MG63 (cell line): ENCODE measurements at places on chromosomes 7 and 10. TPM values are rescaled to one million over a fixed set of nuclear protein-coding genes. Genes with fewer than 3 reads are reported as not detected.
A peak's percentile ranks its signal among the peaks of the same experiment; 100 is the strongest.

- DNase-seq: peak; percentile 23
Measured at GRCh38 chr7:22137466-22137865, 191.8 kb upstream of the CDCA7L start.

GRCh38 chr7:85000735-85001350 lies 186.0 kb downstream of the SEMA3D start:
- peak; percentile 22 for DNase-seq

PDZD7 gene
- 1.4 and 2.5 TPM in 2 replicates for total RNA-seq

GRCh38 chr7:94249631-94250030 lies 145.1 kb upstream of the COL1A2 start:
- DNase-seq: no peak

NOC3L gene
- total RNA-seq: 43.1 and 56.0 TPM in 2 replicates

- peak; percentile 56 for DNase-seq
Measured at GRCh38 chr7:30028749-30029635, 780 bp downstream of the PLEKHA8 start.

MRC1 gene
- not detected in 2 replicates for total RNA-seq

GRCh38 chr10:93921338-93921737 lies 27.6 kb downstream of the SLC35G1 start:
- DNase-seq: no peak

DNA sequence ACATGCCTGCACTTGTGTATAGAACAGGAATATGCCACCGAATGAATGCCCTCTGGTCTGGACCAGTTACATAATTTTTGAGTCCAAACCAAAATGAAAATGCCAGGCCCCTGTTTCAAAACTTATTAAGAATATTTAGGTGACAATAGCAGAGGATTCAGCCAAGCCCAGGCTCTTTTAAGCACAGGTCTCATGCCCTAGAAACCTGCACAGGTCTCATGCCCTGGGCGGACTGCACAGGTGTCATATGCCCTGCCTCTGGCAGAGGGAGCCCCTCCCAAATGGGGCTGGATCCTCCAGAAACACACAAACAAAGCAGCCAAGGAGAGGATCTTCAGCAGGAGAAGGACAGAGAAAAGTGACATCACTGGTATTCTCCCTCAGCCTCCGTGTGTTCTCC lies 605.4 kb upstream of the NRP1 start:
- DNase-seq: no peak

TEX36 gene
- not detected in 2 replicates for total RNA-seq

DNA sequence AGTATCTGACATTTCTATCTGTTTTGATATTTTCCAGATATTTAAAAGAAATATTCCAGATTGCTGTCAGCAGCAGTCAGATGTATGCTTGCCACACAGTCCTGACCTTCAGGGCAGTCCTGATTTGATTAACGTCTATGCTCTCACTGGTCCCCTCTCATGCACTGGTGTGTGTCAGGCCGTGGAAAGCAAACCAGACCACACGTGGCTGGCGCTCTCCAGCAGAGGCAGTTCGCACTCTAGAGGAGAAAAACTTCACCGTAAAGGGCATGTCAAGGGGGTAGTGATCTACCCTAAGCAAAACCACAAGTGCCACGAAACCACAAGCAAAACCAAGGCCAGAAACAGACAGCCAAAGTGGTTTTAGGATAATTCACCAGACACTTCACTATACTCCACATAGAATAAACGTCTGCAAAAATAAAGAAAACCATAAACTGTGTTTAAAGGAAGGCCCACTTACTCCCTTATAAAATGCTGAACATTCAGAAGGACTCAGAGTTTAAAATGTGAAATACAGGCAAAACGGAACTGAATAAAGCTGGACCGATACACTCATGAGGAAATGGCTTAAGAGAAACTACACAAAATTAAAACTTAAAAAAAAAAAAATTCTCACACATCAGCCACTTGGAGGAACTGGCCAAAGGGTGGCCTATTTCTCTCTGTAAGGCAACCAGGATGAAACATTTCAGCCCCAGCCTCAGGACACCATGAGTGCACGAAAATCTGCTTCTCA lies 26.4 kb downstream of the PARP12 start:
- DNase-seq: no peak

DNA sequence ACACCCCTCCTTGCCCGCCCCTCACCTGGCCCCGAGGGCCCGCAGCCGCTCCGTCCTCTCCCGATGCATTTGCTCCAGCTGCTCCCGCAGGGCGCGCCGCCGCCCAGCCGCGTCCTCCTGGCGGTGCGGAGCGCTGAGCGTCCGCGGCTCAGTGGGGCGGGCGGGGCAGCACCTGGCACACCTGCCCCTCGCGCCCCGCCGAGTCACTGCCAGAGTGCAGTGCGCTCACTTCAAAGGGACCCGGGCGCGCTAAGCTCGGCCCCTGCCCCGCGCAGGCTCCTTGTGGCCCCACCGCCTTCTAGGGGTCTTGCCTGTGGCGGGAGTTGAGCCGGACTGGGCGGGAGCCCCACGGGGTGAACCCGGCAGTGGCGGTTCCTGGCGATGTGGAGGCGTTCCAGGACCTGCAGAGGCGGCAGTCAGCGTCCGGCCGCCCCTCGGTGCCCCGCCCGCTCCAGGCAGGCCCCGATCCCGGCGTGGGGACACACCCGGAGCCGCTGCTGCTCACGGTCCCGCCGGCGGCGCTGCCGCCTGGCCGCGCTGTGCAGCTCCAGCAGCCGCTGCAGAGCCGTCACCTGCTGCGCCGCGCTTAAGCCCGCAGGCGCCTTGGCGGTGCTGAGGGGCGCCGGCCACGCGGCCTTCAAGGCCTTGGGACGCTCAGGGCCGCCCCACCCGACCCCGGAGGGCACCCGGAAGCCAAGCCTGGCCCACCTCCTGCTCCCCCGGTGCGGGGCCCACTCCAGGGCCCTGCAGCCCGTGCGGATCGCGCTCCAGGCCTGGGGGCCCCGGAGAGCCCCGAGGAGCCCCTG lies 6.7 kb downstream of the ATP6V1F start:
- DNase-seq: no peak

DNA sequence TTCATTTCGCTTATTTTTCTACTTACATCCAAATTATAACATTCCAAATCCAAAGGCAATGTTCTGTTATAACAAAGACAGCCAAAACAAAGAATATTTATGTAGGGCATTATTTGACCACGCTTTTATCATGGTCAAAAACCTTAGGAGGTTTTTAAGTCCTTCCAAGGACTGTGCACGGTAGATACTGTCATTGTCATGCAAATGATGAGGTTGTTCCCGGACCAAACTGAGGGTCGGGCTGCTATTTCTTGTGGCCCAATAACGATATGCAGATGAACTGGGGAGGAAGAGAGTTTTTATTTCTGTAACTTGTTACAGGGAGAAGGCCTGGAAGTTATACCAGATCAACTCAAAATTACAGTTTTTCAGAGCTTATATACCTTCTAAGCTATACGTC lies 56.6 kb upstream of the STEAP4 start:
- no peak for DNase-seq

PRKAG2 gene
- total RNA-seq: 15.2 and 17.7 TPM in 2 replicates

HOXA1 gene
- 0.27 and 1.1 TPM in 2 replicates for total RNA-seq

DNA sequence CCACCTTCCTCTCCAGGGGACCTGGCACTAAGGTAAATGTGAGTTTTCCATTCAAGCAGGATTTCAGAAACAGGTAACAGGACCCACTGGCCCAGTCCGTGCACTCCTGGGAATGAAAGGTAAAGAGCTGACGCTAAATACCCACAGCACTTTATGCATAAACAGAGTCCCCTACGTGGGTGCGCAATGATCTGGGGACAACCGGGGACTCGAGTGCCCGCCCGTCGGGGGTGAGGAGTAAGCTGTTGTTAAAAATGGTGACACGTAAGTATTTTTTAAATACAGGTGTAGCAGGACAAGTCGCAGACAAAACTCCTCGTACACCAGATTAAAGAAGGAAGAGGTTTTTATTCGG lies 47.2 kb upstream of the PPP2R2D start:
- no peak for DNase-seq

DNA sequence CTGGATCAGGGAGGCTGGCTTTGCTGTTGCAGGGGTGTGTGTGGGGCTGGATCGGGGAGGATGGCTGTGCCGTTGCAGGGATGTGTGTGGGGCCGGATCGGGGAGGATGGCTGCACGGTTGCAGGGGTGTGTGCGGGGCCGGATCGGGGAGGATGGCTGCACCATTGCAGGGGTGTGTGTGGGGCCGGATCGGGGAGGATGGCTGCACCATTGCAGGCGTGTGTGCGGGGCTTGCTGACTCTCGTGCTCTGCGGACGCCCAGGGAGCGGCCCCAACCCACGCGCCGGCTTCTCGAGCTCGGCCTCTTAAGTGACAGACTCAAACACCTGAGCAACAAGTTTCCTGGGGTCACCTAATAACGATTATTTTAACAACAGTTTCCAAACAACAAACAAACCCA lies 518.2 kb downstream of the DNAJB6 start:
- DNase-seq: no peak

VIPR2 gene
- not detected in 2 replicates for total RNA-seq

CYP3A4 gene
- not detected in 2 replicates for total RNA-seq

- no peak for DNase-seq
Measured at GRCh38 chr7:128123291-128124037, 92.2 kb upstream of the LRRC4 start.

ZNF425 gene
- total RNA-seq: 1.2 and 1.9 TPM in 2 replicates

EPO gene
- not detected in 2 replicates for total RNA-seq

DNA sequence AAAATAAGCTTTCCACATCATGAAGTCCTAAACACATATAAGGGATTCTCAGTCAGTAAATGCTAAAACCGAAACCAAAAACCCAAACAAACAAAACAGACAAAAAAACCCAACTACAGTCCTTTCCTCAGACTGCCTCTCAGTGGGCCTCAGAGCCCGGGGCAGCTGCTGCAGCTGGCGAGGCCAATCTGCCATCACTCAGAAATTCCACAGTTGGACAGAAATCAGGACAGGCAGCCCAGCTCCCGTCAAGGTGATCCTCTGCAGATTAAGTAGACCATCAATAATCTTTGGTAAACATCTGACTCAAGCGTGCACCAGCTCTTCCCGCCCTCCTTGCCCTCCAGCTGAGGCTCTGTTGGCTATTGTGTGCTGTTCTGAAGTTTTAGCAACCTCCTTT lies 142.2 kb downstream of the ATXN7L1 start:
- DNase-seq: no peak

- peak; percentile 13 for DNase-seq
Measured at GRCh38 chr10:109504401-109504800, 418.9 kb downstream of the XPNPEP1 start.

GRCh38 chr7:146635205-146636032 lies 518.8 kb downstream of the CNTNAP2 start:
- DNase-seq: no peak

PLCE1 gene
- 1.5 and 3.9 TPM in 2 replicates for total RNA-seq

DNA sequence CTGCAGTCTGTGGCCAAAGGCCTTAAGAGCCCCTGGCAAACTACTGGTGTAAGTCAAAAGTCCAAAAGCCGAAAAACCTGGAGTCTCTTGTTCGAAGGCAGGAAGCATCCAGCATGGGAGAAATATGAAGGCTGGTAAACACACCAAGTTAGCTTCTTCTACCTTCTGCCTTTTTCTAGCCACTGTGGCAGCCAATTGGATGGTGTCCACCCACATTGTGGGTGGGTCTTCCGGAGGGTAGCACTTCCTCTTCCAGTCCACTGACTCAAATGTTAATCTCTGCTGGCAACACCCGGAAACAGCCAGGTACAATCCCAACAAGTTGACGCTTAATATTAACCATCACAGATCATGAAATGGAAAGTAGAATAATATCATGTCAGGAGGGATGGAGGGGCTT lies 827.6 kb downstream of the SORCS1 start:
- no peak for DNase-seq

DNA sequence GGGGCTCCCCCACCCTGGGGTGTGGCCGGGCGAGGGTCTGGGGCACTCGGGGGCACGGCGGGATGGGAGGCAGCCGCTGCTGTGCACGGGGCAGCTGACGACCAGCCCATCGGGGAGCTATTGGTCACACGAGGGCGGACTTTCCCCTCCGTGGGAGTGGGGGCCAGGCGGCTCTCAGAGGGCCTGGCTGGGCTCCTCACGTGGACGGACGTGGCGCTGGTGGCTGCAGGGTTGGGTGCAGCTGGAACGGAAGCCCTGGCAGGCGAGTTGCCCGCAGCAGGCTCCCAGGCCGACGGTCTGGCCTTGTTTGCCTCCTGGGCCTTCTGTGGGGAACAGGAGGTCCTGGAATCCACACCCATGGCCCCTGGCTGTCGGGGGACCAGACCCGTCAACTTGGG lies 14.3 kb downstream of the MICALL2 start:
- DNase-seq: no peak

DNA sequence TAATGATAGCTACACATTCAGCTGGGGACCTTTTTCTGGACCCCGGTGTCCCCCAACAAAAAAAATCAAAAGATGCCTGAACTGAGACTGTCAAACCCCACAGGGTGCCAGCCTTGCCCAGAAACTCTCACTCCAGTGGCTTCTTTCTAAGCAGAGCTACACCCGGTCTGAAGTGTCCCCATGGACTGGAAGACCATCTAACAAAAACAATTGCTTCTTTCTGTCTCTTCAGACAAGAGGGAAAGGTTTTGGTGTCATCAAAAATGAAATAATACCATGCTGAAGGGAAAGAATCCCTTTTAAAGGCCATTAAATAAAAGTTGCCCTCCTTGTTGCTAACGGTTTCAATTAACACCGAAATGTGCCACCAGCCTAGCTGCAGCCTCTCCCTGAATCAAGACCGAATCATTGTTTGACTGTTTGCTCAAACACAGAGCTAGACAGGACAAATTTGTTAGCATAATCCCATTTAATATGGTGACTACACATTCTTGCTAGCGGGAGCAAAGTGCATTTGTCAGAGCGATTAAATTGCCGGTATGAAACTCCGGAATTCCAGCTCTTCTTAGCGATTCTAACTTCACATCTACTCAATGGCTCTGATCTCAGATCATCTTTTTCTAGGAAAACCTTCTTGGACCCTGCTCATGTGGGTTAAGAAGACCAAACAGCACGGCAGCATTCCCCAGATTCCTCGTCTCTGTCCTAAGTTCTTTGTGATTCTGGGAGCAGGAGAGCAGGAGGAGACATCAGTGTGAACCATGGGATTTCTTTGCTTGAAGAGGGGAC lies 397.5 kb upstream of the PRKCQ start:
- DNase-seq: no peak

DNA sequence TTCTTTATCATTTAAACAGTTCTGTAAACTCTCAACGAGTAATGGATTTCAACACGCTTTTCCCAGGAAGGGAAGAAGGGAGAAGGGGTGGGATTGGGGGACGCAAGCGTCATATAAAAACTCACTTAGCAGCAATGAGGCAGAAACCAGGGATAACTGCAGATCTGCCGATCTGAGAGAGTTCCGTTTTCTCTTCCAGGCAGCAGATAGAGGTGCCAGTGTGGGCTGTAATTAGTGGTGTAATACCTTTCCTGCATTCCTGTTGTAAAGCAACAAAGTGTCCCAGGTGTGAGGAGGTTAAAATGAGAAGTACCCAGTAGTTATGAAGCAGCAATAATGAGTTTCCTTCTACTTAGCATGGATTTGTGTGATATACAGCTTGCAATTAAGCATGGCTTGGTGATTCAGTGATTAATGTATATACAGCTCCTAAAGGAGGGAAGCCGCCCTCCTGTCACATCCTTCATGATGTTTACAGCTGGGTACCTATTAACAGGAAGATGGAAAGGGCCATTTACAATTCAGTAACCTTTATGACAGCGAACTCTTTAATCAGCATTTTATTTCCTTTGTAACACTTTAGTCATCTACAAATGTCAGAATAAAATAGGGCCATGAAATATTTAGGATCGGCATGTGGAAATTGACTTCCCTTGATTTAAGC lies 271.9 kb downstream of the LRMDA start:
- no peak for DNase-seq
